Esophagus squamous epithelium (tissue), 5 donors: ENCODE measurements at places on chromosomes 6 and 20.

DNA sequence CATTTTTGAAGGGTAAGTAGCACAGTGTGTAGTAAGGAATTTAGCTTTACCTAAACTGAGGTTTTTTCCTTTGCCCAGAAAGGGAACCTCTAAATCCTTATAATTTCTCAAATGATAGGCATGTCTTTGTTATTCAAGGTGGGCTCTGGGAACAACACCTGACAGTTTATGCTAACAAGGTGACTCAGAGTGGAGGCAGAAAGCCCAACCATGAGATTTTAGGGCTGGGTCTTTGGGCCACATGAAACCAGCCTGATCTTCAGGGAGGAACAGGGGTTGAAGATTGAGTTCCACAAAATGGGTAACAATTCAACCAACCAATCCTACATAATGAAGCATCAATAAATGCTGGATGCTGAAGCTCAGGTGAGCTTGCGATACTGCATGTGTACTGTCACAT lies 46.6 kb downstream of the PRSS35 start:
- no peak for DNase-seq

GRCh38 chr20:58603721-58604120 lies 47.4 kb upstream of the STX16 start:
- no peak for DNase-seq

- DNase-seq = no peak
Observed at GRCh38 chr6:83600459-83600858, 88.1 kb downstream of the PRSS35 start.

GRCh38 chr6:2921520-2922115 lies 18.5 kb upstream of the SERPINB9 start:
- no peak for DNase-seq

DNA sequence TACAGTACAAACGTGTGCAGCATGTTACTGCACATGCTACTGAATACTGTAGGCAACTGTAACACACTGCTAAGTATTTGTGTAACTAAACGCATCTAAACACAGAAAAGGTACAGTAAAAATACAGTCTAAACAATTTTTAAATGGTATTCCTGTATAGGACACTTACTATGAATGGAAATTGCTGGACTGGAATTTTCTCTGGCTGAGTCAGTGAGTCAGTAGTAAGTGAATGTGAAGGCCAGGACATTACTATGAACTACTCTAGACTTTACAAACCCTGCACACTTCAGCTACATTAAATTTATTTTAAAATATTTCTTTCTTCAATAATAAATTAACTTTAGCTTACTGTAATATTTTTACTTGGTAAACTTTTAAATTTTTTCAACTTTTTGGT lies 225.0 kb upstream of the TENT5A start:
- DNase-seq = no peak

- DNase-seq = no peak
Observed at GRCh38 chr6:75613056-75613501, 11.4 kb downstream of the SENP6 start.

- no peak for DNase-seq
Observed at GRCh38 chr6:116536216-116536621, 9.3 kb downstream of the TRAPPC3L start.

GRCh38 chr6:113842165-113842564 lies 15.0 kb upstream of the MARCKS start:
- no peak for DNase-seq

DNA sequence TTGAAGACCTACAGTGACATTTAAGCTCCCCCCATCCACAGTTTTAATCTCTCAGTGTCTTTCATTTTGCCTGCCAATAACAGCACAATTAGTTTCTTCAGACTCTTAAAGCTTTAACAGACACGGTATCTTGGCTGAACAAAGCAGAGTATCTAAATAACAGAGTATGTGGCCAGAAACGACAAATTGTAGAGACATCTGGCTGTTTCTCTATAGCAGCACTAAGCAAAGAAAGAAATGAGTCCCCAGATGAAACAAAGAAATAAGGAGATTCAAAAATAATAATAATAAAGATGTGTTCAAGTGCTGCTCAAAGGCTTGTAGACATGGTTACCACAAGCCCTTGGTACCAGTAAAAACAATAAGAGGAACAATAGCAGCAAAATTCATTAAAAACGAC lies 97.8 kb upstream of the HDAC2 start:
- DNase-seq = no peak

DNA sequence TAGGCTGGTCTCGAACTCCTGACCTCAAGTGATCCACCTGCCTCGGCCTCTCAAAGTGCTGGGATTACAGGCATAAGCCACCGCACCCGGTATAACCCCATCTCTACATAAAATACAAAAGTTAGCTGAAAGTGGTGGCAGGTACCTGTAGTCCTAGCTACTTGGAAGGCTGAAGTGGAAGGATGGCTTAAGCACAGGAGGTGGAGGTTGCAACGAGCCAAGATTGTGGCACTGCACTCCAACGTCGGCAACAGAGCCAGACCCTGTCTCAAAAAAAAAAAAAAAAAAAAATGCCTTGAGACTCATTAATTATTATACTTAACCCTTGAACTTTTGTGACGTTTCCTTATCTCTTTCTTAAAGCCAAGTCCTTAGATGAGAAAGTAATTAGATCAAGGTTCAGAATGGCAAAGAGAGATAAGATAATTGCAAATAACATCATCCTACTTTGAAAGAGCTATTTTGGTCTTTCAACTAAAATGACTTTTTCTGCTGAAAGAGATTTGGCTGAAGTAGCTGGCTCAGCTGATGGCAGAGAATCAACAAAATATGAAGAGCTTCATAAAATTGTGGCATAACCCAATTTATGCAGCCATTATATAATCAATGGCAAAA lies 4.7 kb upstream of the SHLD1 start:
- no peak for DNase-seq

DNA sequence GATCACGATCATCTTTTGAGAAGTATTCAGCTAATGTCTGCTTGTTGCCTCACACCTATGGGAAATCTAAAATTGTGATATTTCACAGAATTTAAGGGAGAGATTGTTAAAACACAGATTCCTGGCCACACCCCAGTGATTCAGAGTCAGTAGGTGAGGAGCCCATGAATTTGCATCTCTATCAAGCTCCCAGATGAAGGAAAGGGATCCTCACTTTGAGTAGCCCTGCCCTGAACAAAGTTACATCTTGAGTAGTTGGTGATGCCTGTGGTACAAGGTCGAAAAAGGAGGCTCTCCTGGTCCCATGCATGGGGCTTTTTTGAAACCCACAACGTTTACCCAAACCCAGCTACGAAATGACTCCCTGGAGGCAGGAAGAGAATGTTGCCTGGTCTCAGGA lies 79.5 kb downstream of the PAK5 start:
- no peak for DNase-seq

GRCh38 chr6:14231501-14232280 lies 114.1 kb downstream of the CD83 start:
- DNase-seq = no peak

GRCh38 chr6:6751619-6752023 lies 163.1 kb downstream of the LY86 start:
- no peak for DNase-seq

DNA sequence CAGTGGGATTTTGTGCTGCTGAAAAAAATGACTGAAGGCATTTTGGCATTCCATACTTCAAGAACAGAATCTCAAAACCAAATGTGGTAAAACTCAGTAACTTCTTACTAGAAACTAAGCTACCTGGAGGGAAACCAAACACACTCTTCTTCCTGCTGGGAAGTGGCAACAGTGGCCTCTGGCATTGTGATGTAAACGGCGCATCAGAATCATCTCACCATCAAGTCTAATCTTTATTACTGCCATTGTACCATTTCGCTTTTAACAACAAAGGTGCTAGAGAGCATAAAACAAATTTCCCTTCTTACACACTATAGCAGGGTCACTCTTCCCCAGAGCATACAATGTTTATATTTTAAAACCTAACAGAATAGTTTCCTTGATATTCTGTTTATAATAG lies 101.6 kb upstream of the CEP162 start:
- DNase-seq = no peak

DNA sequence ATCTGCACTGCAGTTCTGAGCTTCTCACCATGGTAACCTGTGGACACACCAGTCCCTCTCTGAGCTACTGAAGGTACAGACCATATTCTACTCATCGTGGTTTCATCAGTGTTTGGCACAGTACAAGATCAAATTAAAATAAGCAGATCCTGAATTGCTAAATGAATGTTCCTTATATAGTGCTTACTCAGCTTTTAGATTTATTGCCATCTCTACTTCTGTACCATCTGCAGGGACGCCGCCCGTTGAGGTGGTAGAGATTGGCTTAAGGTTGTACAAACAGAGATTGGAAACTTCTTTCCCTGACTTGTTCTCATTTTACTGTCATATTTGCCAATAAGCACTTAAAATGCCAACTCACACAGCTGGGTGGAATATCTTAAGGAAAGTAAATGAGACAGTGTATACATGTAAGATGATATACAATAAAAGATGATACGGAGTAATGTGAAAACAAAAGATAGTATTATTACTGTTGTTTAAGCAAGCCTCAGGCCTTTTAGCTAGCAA lies 223.4 kb upstream of the FOXQ1 start:
- DNase-seq = no peak

- DNase-seq = no peak
Observed at GRCh38 chr6:105949869-105950268, 136.3 kb upstream of the PRDM1 start.

- peak; percentile 41 for DNase-seq
Observed at GRCh38 chr6:16759646-16760515, 1.4 kb downstream of the ATXN1 start.

GRCh38 chr6:6260196-6260722 lies 60.2 kb downstream of the F13A1 start:
- DNase-seq = no peak

- DNase-seq = no peak
Observed at GRCh38 chr6:53104916-53105315, 39.7 kb downstream of the FBXO9 start.

DNA sequence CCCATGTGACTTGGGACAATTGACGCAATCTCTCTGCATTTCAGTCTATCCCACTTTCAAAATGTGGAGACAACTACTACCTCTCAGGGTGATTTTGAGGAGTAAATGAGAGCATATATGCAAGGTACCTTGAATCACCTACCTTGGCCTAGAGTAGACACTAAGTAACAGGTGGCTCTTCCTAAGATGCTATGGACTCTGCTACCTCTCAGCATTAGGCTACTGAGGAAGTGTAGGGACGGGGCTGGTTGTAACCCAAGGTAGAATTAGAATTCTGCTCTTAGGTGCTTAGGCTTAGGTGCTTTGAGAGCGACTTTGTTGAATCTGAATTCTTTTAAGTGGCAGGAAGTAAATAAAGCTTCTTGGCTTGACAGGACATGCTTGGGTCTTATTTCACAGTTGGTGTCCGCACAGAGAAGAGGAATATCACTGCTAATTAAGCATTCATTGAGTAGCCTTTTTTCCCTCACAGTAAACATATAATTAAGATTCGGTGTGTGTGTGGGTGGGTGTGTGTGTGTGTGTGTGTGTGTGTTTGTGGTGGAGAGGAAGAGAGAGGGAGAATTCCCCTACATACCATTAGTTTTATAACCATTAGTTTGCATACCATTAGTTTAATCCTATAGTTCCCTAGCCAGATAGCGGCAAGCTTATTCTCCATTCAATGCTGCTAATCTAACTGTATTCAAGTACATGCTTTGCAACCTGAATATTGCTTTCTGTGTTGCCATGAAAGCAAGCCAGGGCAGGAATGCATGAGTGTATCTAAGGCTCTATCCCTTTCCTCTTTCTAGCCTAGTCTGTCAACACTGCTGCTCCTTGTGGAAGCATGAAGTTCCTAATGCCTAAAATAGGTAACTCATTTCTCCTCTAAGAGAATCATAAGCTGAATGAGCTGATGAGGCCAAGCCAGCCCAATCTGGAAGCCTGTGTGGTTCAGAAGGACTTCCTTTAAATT lies 112.5 kb downstream of the IPCEF1 start:
- DNase-seq = no peak

GRCh38 chr6:27591699-27592480 lies 119.0 kb upstream of the ZNF184 start:
- DNase-seq = no peak

- no peak for DNase-seq
Observed at GRCh38 chr20:15708984-15709598, 864.2 kb downstream of the KIF16B start.
